ENCODE measurements at places on chromosomes 6 and 20.

DNA sequence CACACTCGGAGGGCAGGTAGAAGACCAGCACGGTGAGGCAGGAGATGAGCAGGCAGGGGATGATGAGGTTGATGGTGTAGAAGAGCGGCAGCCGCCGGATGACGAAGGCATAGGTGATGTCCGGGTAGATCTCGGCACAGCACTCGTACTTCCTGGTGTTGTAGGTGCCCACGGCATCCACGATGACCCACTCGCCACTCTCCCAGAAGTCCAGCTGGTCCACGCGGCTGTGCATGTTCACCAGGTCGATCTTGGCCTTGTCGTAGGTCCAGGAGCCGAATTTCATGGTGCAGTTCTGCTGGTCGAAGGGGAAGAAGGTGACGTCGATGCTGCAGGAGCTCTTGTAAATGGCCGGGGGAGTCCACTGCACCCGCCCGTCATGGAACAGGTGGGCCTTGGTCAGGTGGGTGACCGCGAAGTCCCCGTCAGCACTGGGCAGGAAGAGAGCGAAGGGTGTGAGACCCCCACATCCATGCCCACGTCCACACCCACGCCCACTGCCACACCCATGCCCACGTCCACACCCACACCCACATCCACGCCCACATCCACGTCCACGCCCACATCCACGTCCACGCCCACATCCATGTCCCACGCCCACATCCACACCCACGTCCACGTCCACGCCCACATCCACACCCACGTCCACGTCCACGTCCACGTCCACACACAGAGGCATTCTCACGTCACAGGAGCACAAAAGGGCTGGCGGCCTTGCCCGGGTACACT, 10.4 kb downstream of the CHRNA4 start:
- DNase-seq = no peak

- no peak for DNase-seq
Measured at GRCh38 chr6:56033401-56033800, 158.0 kb upstream of the BMP5 start.

DNA sequence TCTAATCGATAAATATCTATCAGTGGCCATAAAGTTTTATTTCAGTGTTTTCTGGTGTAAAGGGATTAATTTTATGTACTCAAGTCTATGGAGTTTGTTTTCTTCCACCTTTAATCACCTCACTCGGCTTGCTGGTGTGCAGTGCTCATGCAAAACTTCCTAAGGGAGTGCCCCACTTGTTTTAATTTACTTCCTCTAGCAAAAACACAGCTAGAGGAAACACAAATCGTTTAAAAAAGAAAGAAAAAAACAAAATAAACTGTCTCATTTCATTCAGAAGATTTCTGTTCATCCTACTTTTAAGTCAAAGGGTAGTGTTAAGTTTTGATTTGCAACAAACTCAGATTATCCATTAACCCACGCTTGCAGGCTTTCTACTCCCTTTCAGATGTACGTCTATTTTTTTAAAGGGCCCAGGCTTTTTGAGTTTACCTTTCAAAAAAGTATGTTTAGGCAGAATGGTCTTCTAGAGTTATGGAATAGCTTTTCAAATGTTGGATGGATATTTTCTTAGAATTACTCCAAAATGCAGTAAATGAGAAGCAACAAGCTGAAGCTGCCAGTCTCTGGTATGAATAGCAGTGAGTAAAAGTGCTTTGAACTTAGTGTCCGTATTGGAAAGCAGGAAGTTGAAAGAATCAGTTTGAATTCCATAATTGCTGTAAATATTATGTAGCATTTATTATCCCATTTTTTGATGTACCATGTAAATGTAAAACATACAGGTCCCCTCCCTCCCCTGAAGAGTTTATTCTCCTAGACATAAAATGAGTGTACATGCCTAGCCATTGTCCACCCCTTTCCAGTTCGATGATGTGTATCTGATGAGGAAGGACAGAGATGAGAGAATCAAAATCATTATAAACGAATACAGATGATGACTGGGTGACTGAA, 113.3 kb downstream of the SLC16A10 start:
- no peak for DNase-seq

- peak; percentile 47 for DNase-seq
Measured at GRCh38 chr6:27836783-27837624, 75.2 kb downstream of the OR2B2 start.

- DNase-seq = no peak
Measured at GRCh38 chr6:6217855-6218758, 102.4 kb downstream of the F13A1 start.

DNA sequence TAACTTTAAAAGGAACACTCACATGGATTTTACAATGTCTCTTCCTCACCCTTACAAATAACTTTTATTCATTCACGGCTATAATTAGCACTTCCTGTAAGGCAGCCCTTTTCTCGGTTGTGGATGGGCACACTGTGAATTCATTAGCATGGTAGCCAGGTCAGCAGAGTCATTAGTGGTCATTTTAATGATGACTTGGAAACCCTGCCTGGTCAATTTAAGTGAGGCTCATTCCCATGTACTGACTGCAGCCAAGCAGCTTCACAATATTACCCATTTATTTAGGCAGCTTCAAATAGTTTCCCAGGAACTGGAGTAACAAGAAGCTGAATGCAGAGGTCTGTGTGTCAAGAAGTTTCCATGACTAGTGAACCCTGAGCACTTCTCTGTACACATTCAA, 248.8 kb downstream of the KHDC1L start:
- DNase-seq = no peak

GRCh38 chr20:19079536-19080299, 132.7 kb upstream of the SLC24A3 start:
- no peak for DNase-seq

GRCh38 chr20:51484141-51484815, 58.2 kb downstream of the NFATC2 start:
- DNase-seq = no peak

DNA sequence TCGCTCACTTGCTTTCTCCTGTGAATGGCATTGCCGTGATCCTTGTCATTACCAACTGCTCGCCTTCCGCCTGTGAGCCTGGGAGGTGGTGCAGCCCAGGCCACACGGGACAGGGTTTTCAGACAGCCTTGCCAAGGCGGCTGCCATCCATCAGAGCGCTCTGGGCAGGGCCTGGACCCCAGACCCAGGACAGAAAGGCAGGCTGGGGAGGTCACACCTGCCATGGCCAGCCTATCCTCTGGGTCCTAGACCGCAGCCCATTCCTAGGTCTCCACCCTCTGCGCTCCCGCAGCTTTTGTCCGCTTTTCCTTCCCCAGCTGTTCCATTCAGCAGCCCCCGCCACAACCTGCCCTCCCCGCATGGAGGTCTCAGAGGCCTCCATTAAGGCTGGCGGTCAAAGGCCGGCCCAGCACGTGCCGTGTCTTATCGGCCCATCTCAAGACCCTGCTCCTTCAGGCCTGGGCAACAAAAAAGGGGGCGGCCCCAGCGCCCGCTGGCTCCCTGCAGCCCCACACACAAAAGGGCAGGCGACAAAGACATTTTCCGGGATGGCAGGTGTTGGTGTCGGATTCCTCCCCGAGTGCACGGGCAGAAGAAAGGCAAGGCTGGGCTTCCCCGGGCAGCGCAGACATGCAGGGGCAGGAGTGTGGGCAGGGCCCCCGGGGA, 28.1 kb downstream of the INSM1 start:
- no peak for DNase-seq

DNA sequence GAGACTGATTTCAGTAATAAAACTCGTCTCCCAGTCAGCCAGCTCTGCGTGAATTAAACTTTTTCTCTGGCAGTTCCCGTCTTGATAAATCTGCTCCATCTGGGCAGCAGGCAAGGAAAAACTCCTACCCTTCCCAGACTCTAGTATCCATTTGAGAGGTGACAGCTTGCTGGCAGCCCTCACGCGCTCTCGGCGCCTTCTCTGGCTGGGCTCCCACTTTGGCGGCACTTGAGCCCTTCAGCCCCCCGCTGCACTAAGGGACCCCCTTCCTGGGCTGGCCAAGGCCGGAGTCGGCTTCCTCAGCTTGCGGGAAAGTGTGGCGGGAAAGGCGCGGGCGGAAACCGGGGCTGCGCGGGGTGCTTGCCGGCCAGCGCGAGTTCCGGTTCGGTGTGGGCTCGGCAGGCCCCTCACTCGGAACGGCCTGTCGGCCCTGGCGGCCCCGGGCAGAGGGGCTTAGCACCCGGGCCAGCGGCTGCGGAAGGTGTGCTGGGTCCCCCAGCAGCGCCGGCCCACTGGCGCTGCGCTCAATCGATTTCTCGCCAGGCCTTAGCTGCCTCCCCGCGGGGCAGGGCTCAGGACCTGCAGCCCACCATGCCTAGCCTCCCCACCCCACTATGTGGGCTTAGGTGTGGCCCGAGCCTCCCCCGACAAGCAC, 21.8 kb upstream of the GMPR start:
- DNase-seq = no peak

DNA sequence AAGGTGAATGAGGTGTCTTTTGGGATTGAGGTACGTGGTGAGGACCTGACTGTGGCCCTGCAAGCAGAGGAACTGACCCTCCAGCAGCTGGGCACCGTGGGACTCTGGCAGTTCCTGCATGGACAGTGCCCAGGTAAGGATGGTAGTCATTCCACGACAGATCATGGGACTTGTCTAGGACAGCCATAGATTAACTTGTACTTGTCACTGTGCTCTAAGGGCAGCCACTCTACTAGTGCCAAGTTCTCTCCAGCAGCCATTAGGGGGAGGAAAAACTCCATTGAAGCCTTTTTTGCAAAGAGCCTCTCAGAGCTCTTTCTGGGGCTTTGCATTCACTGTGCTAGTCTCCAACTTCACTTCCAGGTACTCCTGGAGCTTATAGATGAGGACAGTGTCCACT, 20.4 kb downstream of the TAF11 start:
- no peak for DNase-seq

DNA sequence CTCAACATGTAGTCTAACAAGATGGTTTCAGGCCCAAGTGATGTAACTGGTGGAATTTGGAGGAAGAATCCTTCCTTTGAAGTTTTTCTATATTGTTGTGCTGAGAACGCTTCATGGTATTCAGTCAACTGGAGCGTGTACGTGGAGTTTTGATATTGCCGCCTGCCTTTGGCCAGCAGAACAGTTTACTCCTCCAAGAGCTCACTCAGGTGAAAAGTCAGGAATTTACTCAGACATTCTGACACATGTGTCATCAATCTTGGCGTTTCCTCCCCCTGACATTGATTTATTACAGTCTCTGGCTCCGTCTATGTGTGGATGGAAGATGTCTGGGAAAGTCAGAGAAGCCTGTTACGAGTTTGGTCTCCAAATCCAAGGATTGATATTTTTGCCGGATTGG, 19.0 kb upstream of the TGM2 start:
- DNase-seq = no peak

DNA sequence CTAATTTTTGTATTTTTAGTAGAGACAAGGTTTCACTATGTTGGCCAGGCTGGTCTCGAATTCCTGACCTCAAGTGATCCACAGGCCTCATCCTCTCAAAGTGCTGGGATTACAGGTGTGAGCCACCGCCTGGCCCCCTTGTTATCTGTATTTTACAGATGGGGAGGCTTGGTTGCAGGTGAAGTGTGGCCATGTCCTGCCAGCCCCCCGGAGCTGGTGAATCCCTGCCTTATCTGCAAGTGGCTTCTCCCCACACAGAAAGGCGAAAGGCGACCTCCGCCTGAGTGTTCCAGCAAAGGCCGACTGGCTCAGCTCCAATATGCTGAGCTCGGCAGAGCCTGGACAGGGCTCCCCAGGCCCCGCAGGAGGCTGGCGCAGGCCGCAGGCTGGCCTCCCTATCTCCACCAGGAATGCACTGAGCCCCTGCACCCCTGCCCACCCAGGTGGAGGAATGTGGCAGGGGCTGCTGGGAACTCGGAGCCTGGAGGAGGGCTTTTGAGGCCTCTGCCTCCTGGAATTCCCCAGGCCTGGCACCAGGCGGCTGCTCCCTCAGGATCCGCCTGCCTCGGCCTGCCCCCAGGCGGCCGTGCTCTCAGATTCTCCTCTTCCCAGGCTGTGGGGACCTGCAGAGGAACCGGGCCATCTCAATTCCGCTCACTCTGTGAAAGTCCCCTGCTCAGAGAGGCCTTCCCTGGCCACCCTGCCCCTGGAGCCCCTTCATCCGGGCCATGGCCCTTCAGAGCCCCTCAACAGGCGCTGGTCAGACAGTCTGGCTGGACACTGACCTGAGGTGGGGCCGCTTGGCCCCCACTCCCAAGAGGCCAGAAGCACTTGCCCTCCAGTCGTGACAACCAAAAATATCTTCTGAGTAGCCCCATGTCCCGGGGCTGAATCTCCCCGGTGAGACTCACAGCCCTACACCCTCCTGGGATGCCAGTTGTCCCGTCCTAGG, 9.3 kb upstream of the LAMA5 start:
- DNase-seq = no peak

GRCh38 chr6:52887910-52888524, 21.5 kb downstream of the GSTA3 start:
- no peak for DNase-seq

DNA sequence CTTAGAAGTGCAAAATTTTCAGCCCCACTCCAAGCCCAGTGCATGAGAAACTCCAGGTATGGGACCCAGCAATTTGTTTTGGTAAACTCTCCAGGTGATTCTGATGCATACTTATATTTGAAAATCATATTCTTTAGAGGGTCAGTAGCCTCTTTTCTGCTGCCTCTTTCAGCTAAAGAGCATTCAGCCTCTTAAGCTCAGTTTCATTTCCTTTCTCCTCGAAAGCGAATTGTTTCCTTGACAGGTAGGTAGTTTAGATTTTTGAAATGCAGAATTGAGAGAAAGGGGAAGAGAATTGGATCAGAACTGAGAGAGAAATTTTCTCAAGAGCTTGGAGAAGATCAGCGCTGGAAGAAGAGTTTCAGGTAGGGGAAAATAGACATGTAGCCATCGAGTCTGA, 995.8 kb upstream of the FLRT3 start:
- DNase-seq = no peak

DNA sequence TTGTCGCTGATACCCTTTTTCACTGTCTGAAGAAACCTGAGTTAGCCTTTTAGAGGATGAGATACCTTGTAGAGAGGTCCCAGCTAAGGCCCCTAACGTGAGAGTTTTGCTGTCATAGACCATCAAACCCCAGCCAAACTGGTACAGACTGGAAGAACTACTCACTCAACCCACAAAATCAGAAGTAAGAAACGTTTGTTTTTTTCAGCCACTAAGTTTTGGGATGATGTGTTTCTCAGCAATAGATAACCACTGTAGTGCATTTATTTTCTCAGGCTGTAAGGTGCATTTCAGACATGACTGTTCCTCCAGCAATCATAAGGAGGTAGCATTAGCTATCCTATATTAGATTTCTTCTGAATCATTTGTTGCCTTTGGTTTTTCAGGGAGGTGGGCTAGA, 407.3 kb upstream of the FLRT3 start:
- DNase-seq = no peak
